Left cardiac atrium (tissue), 4 donors: ENCODE measurements at places on chromosomes 16 and 17.

GRCh38 chr16:15966836-15967546 lies 17.6 kb downstream of the ABCC1 start:
- DNase-seq: no peak

DNA sequence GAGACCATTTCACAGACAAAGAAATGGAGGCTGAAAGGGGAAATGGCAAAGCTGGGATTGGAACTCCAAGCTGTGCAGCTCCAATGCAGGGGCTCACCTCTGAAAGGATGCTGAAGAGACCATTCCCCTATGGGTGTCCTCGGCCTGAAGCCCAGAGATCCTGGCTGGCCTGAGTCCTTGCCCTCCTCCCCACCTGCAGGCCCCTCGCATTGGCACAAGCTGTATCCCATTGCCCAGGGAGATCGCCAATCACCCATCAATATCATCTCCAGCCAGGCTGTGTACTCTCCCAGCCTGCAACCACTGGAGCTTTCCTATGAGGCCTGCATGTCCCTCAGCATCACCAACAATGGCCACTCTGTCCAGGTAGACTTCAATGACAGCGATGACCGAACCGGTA lies 2.6 kb downstream of the CA7 start:
- no peak for DNase-seq

DNA sequence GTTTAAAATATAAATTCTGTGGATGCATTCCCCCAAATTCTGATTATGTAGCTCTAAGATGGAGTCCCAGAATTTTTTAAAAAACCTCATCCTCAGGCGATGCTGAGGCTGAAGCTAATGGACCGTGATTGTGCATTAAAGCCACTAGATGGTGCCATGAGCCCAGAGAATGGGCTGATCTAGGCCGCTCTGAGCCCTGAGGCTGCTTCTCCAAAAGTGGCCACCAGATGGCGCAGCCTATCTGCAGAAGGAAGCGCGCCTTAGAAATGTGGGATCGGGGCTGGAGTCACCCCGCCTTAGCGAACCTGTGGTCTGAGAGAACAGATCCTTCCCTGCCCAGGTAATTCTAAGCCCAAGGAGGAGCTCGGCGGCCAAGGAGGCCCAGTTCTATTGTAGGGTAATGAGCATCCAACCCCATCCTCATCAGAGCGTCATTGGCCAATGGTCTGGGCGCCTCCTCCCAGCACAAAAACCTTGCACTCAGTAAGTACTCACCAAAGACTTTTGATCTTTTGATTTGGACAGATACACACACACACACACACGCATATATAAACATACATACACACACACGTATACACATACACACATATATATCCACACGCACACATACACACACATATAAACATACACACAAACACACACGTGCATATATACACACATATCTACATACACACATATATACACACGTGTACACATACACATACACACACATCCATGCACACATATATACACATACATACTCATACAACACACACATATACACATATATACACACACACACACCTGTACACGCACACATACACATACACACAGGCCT lies 13.7 kb upstream of the MMP2 start:
- DNase-seq: peak; percentile 89

- DNase-seq: no peak
Measured at GRCh38 chr17:42333053-42333452, 44.8 kb downstream of the STAT5A start.

DNA sequence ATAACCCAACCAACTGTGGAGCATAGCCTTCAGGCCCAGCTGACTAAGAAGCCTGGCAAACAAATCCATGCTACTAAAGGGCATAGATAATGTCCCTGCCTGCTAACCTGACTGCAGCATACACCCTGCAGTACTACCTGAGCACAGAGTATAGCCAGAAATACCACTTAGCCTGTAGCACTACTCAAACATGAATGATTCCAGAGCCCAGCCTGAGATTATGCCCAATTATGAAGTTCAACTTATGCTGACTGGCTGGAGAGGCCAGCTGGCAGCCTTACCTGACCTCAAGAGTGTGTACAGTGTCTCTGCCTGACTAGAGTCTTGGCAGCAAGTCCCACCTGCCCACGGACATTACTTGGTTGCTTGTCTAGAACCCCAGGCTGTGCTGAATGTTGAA lies 1265.3 kb downstream of the CDH11 start:
- no peak for DNase-seq

DNA sequence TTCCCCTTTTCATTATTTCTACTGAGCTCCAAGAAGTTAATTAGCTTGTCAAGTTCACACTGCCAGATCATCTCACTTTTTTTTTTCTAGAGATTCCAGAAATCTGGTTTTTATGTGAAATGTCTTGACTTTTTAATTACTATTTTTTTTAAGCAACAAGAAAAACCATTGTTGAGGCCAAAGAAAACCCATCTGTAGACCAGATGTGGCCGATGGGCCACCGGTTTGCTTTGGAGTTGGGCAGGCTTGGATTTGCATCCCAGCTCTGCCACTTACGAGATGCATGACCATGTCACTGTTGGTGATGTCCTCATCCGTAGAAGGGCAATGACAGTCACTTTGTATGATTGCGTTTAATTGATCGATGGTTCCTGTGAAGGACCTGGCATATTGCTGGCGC lies 34.2 kb upstream of the MRTFB start:
- DNase-seq: no peak

GRCh38 chr16:60199150-60199549 lies 1465.0 kb upstream of the GOT2 start:
- DNase-seq: no peak

- no peak for DNase-seq
Measured at GRCh38 chr16:89915303-89916232, 3.1 kb upstream of the MC1R start.

- no peak for DNase-seq
Measured at GRCh38 chr16:51149251-51149661, 1.8 kb downstream of the SALL1 start.

- DNase-seq: no peak
Measured at GRCh38 chr17:7346761-7347614, 5.0 kb upstream of the KCTD11 start.

DNA sequence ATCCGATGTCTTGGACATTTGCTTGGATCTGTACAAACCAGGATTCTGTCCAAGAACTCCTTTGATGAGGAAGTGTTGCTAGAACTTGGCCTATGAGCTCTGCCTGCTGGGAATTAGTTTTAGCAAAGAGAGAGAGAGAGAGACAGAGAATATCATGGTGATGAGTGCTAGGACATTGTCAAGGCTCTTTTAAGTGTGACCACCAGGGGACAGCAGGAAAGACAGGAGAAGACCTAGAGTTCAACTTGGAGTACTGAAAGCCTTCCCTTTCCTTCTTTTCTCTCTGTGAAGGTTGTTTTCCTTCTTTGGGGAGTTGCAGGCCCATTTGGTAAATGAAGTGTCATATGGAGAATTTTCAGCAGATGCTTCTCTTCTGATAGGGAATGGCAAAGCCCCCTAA lies 389.2 kb upstream of the HSBP1 start:
- DNase-seq: no peak

GRCh38 chr16:5477251-5477650 lies 379.7 kb upstream of the EEF2KMT start:
- no peak for DNase-seq

GRCh38 chr16:17835118-17835876 lies 364.5 kb upstream of the XYLT1 start:
- DNase-seq: no peak

DNA sequence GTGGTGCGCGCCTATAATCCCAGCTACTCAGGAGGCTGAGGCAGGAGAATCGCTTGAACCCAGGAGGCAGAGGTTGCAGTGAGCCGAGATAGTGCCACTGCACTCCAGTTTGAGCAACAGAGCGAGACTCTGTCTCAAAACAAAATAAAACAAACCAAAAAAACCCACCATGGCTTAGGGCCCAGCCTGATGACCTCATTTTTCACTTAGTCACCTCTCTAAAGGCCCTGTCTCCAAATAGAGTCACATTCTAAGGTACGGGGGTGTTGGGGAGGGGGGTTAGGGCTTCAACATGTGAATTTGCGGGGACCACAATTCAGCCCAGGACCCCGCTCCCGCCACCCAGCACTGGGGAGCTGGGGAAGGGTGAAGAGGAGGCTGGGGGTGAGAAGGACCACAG lies 1.4 kb upstream of the STH start:
- DNase-seq: no peak

GRCh38 chr16:4115209-4115948 lies 863 bp downstream of the ADCY9 start:
- peak; percentile 76 for DNase-seq
